Right lobe of liver (tissue), 6 donors: ENCODE measurements at places on chromosomes 7 and 10.

GRCh38 chr7:5549096-5549763, 125.6 kb upstream of the TNRC18 start:
- DNase-seq = no peak

DNA sequence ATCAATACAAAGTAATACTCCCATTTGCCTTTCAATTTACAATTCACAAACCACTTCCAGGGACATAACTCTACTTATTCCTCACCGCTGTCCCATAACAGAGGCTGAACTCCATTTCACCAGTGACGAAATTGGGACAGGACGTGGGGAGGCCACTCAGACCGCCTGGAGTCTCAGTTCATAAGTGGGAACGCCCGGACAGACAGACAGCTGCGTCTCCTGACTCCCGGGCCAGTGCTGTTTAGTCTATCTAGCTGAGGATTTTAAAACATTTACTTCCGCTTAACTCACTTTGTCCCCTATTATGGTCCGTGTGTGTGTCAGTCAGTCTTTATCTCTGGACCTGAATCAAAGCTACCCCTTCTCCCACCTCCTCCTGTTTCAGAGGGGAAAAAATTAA, 67.4 kb upstream of the ZNF438 start:
- no peak for DNase-seq

GRCh38 chr10:70331486-70332268, 47.9 kb upstream of the NPFFR1 start:
- peak; percentile 49 for DNase-seq

DNA sequence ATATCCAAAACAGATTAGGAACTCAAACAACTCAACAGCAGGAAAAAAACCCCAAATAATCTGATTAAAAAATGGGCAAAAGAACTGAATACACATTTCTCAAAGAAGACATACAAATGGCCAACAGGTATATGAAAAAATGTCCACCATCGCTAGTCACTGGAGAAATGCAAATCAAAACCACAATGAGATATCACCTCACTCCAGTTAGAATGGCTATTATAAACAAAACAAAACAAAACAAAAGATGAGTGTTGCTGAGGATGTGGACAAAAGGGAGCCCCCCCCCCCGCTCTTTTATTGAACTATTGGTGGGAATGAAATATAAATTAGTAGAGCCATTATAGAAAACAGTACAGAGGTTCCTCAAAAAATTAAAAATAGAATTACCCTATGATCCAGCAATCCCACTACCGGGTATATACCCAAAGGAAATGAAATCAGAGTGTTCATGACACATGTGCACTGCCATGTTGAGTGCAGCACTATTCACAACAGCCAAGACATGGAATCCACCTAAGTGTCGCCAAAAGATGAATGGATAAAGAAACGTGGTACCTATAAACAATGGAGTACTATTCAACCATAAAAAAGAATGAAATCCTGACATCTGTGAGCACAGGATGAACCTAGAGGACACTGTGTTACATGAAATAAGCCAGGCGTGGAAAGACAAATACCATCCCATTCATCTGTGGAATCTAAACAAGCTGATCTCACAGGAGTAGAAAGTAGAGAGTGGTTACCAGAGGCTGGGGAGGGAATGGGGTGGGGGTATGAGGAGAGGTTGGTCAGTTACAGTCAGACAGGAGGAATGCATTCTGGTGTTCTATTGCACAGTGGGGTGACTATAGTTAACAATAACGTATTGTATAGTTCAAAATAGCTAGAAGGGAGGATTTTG, 78.1 kb upstream of the RHEB start:
- no peak for DNase-seq

GRCh38 chr10:104349623-104350126, 4.0 kb upstream of the CFAP58 start:
- no peak for DNase-seq

DNA sequence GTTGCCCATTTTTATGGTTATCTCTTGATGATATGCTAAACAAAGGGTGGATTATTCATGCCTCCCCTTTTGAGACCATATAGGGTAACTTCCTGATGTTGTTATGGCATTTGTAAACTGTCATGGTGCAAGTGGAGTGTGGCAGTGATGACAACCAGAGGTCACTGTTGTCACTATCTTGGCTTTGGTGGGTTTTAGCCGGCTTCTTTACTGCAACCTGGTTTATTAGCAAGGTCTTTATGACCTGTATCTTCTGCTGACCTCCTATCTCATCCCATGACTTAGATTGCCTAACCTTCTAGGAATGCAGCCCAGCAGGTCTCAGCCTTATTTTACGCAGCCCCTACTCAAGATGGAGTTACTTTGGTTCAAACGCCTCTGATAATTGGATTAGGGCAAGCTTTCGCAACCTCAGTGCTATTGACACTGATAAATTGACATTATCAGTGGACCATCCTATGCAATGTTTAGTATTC, 36.9 kb downstream of the BAG3 start:
- no peak for DNase-seq

- no peak for DNase-seq
Measured at GRCh38 chr10:106775127-106775526, 389.4 kb downstream of the SORCS1 start.

- DNase-seq = no peak
Measured at GRCh38 chr10:15710455-15710854, 9.3 kb downstream of the ITGA8 start.

DNA sequence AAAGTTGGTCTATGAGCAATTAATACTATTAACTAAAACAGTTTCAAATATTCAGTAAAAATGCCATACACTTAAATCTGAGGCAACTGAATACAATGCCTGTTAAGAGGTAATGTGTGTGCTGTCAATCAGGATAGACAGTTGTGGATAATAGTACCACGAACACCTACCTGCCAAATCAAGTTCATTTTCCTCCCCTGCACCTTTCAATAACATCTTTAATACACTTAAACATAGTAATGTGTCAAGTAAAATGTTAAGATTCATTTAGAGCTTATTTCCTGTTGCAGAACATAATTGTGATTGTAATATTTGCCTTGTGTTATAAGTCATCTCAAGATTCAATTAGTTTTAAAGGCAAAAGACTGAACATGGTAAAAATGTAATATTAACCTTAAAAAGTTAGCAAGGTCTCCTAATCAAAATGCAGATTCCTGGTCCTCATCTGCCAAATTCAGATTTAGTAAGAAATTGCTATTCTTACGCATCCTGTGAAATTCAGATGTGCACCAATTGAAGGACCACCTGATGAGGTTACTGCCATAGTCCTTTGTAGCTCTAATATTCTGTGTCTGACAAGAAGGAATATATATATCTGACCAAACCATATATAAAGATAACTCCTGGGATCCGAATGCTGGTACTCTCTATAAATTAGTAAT, 37.1 kb downstream of the COL1A2 start:
- DNase-seq = no peak

DNA sequence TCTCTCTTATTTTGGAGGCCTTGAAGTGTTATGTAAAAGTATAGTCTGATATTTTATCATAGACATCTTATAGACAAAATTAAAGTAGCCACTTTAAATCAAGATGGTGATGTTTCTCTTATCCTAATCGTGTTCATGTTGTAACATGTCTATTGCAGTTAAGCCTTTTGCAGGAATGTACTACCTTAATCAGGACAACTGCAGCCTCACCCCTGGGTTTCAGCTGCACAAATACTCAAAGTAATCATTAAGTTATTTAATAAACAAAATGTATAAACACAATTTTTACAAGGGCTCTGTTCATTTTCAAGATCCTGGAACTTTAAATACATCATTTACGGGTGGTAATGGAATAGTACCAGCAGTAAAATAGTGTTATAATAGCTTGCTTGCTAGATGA, 14.4 kb upstream of the KIF5B start:
- DNase-seq = no peak

- DNase-seq = no peak
Measured at GRCh38 chr7:7821517-7821916, 103.1 kb upstream of the RPA3 start.

GRCh38 chr7:128919241-128919640, 8.7 kb upstream of the KCP start:
- DNase-seq = no peak

DNA sequence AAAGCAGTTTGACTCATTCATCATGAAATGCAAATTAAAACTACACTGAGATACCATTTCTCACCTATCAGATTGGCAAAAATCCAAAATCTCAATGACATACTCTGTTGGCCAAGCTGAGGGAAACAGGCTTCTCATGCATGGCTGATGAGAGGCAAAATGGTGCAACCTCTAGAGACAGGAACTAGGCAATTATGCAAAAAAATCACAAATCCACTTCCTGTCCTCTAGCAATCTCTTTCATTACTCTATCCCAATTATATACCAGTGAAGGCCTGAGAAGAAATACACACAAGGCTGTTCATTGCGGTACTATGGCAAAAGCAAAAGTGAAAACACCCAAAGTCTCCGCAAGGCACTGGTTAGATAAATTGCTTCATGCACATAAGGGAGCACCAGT, 25.9 kb upstream of the PTPRN2 start:
- DNase-seq = no peak

DNA sequence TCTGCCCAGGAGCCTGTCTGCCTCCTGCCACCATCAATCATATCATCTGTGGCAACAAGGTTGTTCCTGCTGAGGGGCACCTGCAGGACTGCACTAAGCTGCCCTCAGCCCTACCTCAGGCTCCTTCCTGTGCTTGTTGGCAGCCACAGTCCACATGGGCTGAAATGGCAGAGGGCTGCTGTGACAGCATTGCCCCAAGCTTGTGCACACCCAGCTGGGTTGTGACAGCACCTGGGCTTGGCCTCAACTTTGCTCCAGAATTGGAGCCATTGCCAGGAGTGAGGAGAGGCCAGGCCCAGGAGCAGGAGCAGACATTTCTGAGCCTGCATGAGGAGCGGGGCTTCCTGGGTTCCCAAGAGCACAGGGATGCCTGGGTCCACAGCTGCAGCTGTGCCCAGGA, 340.9 kb upstream of the CHRM2 start:
- no peak for DNase-seq

GRCh38 chr7:98287486-98287959, 6.0 kb downstream of the BRI3 start:
- peak; percentile 57 for DNase-seq

GRCh38 chr10:122974023-122974422, 6.2 kb upstream of the PSTK start:
- no peak for DNase-seq

DNA sequence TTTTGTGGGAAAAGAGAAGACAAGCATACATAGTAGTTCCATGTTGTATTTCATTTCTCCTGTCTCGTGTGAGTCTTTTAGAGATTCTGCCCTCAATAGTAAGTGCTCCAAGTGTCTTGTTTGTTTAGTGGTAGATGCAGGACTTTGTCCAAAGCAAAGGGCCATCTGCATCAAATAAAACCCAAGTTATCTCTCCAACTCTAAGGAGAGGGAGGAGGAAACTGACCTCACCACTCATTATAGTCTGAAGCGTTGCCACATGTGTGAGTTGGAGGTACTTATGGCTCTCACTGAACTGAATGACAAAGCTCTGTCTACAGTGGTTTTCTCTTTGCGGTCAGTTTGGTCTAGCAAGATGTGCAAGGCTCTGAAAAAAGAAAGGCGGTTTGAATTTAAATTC, 272.6 kb downstream of the DOCK4 start:
- no peak for DNase-seq

DNA sequence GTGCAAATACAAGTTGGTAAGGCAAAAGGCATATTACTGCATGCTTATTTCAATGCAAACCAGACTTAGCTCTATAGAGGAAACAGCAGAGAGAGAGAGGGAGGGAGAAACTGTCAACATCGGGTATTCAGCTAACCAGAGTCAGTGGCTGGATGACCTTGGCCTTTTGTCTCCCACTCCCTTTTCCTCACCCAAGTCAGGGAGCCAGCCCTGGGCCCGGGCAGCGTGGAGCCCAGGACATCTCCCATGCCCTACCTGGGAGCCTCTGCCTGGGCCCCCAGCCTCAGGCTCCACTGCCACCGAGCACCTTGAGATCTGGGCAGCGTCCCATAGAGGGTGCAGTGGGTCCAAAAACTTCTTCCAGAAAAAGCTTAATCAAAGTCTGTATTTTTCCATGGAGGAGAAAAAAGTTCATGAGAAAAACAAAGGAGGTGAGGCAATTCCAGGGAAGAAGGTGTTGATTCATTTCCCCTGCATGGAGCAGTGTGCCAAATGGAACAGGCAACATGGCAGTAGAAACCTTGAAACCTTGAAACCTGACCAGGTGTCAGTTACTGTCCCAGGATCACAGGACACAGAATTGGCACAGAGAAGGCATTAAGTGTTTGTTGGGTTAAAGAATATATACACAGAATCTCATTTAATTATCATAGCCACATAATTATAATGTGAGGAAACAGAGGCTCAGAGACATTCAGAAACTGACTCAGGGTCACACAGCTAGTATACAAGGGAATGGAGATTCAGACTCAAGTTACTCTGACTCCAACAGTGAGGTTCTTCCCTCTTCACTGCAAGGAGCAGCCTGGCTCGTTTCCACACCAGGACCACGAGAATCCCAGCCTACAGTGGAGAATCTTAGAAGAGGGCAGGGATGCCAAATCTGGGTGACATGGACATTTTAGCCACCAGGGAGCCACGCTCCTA, 5.8 kb upstream of the NCOA4 start:
- no peak for DNase-seq

DNA sequence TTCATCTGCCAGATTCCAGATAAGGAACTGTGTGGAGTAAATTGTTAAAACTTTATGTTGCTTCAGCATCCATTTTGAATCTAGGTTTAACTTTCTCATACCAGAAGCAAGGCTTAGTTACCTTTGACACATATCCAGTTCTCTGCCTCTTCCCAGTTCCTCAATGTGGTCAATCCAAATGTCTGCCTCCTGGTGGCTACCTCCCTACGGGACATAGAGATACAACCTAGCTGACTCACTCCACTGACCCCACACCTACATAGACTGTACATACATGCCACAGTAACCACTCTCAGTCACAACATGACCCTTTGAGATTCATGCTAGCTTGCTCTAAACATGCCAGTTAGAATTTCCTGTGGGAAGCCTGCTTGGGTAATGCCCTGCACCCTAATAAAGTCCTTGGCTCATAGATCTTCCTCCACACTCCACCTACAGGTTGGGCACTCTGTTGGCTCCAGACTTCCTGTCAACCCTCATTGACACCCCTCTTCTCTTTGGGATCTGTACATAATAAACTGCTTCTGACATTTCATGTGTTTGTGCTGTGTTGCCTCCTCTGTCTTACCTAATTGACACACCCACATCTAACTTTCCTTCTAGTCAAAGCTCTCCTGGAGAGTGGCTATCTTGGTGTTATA, 278.1 kb downstream of the HTR7 start:
- DNase-seq = no peak

DNA sequence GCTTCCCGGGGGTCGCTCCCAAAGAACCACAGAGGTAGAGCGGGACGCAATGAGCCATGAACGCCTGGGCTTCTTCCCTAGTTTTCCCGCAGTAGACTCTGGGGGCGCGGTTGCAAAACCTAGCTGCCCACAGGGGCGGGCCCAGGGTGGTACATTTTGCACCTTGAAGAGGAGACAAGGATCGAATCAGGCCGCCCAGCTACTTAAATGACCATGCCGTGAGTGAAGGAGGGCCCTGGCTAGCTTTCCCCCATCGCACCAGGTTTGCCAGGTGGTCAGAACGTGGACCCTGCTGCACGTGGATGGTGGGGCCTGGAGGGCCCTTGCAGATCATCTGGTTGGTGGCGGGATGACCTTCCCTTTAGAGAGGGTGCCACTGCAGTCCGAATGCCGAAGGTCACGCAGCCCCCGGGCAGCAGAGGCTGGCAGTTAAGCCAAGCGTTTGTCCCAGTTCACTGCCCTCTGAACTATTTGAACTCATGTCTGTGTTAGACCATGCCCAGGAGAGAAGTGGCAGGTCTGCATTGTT, 604 bp upstream of the SHTN1 start:
- peak; percentile 72 for DNase-seq
